Glutamatergic neuron (in vitro differentiated cells): ENCODE measurements at places on chromosomes 16 and 17. TPM values are rescaled to one million over a fixed set of nuclear protein-coding genes. Genes with fewer than 3 reads are reported as not detected.

Gene ST6GALNAC2
- 0.32 TPM for total RNA-seq

Gene TBC1D3G
- total RNA-seq: not detected

Gene CDC6
- total RNA-seq: 4.7 TPM

Gene CNTNAP1
- total RNA-seq: 44.8 TPM

Gene EMC6
- total RNA-seq: 44.4 TPM

Gene RCVRN
- not detected for total RNA-seq

Gene CACNG5
- 45.1 TPM for total RNA-seq

Gene WNT9B
- total RNA-seq: not detected

Gene PPP4C
- 124 TPM for total RNA-seq
